ENCODE measurements at places on chromosomes 3 and 15.

- DNase-seq = no peak
These were observed 40.8 kb downstream of the CLSTN2 start for GRCh38 chr3:139975594-139976365.

- no peak for DNase-seq
These were observed 6.2 kb downstream of the RAB11A start for GRCh38 chr15:65875458-65875857.

- DNase-seq = no peak
These were observed 12.1 kb downstream of the GALNT15 start for GRCh38 chr3:16186565-16186964.

DNA sequence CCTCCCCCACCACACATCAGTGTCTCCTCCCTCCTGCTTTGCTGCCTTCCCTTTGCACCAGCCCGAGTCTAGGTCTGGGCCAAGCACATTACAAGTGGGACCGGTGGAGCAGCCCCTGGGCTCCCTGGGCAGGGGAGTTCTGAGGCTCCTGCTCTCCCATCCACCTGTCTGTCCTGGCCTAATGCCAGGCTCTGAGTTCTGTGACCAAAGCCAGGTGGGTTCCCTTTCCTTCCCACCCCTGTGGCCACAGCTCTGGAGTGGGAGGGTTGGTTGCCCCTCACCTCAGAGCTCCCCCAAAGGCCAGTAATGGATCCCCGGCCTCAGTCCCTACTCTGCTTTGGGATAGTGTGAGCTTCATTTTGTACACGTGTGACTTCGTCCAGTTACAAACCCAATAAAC is 2.3 kb upstream of the ABCF3 start:
- no peak for DNase-seq

GRCh38 chr15:63495343-63495742 is 9.1 kb upstream of the USP3 start:
- no peak for DNase-seq

DNA sequence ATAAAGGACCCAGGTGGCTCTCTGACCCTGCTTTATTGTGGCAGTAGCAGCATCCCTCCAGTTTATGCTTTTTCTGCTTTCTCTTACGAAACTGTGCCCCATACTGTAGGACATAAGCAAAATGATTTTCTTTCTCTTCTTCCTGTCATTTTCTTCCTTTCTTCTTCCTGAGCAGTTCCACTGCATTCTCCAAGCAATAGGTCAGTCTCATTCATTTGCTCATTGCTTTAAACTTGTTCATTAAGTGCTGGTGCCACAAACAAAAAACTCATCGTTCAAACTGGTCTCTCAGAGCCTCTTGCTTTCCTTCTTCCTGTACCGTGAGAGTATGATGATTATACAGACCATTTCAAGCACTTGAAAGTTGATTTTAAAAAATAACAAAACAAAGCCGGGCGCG is 66.8 kb downstream of the PDE8A start:
- no peak for DNase-seq

GRCh38 chr15:37134244-37134643 is 33.9 kb upstream of the MEIS2 start:
- no peak for DNase-seq

DNA sequence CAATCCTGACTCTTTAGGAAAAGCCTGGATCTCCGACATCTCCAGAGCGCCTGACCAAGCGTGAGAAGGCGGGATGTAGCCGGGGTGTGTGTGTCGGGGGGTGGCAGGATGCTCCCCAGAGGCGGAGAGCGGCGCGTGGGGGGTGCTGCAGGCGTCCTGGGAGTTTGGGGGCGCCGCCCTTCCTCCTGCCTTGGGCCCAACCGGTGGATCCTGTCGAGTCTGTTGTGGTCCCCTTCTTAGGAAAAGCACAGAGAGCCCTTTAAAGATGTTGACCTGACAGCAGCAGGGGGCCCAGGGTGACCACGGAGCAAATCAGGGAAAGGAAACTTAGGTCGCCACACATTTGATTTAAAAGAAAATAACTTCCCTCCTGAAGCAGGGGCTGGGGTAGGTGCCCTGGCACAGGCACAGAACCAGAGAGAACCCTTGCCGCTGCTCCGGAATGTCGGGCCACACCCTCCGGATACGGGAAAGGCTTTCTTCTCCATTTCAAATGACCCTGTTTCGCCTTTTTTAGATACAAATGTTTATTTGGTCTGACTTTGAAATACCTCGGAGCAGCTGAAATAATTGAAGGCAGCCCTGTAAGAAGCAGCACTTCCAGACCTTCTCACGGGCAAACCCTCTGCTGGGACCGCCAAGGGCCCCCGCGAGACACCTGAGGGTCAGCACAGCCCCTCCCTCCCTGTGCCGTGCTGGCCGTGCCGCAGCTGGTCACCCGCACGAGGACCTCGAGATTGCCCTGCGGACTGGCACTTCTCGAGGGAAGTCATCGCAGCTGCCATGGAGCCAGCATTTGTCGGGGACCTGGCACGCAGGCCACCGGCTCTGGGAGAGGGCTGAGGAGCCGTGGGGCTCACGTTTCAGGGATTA is 102.9 kb upstream of the KLF13 start:
- no peak for DNase-seq

DNA sequence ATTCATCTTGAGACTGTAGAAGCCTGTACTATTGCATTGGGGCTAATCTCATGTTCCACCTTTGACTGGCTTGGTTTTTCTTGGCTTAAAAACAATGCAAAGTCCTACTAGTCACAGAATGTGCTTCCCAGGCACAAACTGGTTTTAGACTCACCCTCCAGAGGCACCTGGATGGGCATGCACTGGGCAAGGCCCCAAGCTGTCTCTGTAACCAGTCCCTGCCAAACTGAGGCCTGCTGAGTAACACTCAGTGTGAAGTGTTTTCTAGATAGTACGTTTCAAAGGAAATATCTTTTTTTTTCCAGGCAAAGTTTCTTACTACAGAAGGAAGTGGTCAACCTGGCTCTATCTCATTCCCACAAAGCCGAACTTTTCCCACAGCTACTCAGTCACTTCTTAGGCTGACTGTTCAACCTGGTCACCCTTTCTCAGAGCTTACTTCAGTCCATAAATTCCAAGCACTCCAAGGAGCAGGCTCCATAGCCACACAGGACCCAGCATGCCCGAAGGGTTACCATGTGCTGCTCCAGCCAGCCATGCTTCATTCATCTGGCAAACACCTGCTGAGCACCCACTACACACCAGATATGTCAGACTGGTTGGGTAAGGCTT is 57.4 kb downstream of the NPTN start:
- no peak for DNase-seq

GRCh38 chr15:42324308-42324707 is 35.0 kb upstream of the CAPN3 start:
- no peak for DNase-seq

DNA sequence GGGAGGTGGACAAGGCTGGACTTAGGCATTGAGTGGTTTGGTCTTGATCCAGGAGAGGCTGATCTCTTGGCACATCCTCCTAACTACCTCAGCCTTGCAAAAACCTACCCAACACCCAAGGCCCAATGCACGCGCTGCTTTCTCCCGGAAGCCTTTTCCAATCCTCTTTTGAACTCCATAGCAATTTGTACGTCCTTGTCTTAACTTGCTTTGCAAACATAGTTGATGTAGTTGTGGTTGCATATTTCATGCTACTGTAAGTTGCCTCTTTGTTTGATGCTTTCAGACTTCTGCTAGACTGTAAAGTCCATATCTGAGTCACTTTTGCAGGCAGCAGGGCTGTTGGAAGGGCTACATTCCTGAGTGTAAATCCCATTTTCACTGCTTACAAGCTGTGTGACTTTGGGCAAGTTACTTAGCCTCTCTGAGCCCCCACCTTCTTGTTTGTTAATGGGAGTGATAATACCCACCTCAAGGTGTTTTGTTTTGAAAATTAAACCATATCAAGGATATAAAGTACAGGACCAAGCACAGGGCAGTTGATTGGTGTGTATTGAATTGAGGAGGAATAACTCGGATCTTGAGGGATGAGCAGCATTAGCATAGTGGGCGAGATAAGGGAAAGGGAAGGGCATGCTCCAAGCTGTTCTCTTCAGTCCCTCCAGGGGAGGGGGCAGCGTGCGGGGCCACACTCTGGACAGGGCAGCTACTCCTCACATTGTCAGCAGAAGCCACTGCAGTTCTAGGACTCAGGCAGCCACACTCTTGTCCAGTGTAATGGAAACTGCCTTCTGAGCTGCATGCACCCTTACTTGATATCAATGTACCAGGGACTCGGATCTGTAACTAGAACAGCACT is 28.8 kb downstream of the SIAH2 start:
- no peak for DNase-seq

GRCh38 chr15:50800715-50801114 is 35.2 kb upstream of the SPPL2A start:
- no peak for DNase-seq

- DNase-seq = no peak
These were observed 399.6 kb upstream of the TBL1XR1 start for GRCh38 chr3:177596816-177597271.

DNA sequence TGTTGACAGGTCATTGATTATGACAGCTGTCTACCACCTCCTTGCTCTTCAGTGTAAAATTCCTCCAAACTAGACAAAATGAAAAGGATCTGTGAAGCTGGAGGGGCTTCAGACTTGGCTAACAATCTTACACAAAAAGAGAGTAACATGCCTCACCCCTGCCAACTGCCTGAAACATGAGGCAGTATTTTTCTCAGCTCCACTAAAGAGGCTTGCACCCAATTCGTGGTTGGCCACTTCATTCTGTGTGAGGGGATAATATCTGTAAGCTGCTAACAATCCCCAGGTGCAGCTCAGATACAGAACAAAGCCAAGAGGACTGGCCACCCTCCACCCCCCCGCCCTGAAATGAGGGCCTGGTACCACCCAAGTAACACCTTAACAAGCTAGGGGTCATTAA is 2.8 kb downstream of the MB21D2 start:
- DNase-seq = no peak

- DNase-seq = no peak
These were observed 2.4 kb downstream of the RASA2 start for GRCh38 chr3:141489203-141489602.

- no peak for DNase-seq
These were observed 204.2 kb downstream of the NFKBIZ start for GRCh38 chr3:102053375-102053989.

DNA sequence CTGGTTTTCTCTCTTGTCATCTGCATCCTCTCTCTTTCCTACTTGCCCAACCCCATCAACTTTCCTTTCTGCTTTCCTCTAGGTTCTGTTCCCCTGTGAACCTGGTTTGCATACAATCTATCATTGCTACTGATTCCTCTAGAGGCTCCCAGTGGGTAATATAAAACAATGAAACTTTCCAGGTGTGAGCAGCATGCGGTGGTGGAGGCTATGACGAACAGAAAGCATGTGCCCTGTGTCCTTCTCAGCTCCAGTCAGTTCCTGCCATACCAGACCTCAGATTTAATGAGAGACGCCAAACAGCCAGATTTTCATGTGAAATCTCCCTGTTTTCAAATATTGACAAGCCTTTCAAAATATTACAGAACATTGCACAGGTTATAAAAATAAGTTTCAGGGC is 3.5 kb upstream of the ACAP2 start:
- DNase-seq = no peak

DNA sequence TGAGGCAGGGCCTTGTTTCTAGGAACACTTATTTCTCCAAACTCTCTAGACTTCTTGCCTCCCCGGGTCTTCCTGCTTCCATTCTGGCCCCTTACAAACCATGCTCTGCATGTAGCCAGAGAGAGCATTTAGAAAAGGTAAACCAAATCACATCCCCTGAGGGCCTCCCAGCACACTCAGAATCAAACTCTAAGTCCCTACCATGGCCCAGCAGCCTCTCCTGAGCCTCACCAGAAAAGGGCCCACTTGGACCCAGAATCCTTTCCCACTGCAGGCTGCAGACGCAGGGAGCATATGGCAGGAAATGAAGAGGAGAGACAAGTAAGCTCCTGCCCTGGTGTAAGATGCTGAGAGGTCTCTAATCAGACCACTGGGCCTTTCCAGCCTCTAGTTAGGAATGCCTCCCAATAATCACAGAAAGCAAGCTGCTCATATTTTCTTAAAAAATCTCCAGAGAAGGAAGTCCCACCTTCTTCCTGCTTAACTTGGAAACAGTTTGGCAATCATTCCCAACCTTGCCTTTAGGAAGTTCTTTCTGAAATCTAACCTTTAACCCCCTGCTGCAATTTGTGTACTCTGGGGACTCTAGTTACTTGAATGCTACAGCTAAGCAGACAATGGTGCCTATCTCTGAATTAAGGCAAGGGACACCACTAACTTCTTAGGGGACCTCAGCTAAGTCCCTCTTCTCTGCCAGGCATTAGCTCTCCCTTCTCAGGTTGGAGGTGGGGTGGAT is 4.2 kb downstream of the AMOTL2 start:
- DNase-seq = no peak

GRCh38 chr15:34239151-34239808 is 14.5 kb downstream of the EMC4 start:
- no peak for DNase-seq

Measured in stimulated activated CD8-positive, alpha-beta memory T cell treated with anti-CD3 and anti-CD28 coated beads, Interleukin-7, amount 100 ng/mL, for 48 hours (primary cell).